ENCODE measurements at places on chromosomes 5 and 9.
A peak's percentile ranks its signal among the peaks of the same experiment; 100 is the strongest.

DNA sequence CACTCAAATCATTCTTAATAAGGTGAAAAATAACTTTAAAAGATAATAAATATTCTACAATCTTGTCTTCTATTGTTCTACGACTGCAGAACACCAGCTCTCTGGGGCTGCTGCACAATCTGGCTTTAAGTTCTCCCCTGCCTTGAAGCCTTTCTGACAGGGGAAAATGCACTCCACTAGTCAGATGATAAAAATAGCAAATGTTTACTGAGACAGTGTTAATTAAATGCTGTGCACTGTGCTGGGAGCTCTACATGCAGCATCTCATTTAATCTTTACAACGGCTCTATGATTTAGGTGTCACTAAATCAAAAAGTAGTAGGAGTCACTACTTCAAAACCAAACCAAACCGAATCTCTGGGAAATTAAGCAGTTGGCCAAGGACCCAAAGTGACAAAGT, 132.7 kb downstream of the SLIT3 start:
- no peak for DNase-seq

DNA sequence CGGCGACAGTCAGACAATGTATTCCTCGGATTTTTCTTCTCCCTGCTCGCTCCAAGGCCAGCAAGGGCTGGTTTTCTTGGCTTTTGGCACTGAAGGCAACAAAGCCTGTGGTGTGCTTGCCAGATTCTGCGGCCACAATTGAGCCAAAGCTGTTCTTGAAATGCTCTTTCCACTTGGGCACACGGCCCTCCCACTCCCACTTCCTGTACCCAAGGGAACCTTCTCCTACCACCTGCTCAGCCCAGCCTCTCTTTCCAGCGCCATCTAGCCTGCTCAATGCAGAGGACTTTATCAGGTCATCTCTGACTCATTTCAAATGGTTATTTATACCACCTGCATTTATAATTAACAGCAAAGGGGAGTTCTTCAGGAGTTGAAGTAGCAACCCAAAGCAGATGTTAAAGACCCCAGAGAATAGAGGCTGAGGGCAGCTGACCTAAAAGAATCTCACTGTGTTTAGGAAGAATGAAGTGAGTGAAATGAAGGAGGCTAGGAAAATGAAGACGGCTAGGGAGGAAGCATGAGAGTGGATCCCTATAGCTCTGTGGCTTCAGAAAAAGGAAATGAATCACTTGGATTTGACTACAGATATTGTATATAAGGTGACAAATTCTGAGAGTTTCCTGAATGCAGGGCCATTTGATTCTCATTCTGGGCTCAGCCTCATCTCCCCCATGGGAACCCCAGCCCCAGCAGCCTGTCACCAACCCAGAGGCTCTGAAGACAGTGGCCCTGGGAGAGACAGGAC, 439.0 kb downstream of the ENC1 start:
- DNase-seq: no peak

DNA sequence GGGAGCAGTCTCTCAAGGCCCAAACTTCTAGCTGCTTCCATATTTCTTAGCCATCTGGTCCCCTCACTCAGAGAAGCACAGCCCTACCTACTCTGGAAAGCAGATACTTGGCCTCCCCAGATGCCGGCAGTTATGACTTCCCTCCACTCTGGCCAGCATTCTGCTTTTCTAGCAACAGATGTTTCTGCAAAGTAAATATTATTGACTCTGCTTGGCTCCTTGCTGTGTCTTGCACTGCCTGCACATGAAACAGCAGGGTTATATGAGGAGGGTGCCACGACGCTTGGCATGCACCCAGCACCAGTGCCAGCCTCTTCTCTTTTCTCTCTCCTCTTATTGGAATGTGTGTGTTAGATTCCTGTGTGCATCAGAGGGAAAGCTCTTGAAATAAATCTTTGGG, 99.7 kb downstream of the ARHGAP26 start:
- DNase-seq: no peak

DNA sequence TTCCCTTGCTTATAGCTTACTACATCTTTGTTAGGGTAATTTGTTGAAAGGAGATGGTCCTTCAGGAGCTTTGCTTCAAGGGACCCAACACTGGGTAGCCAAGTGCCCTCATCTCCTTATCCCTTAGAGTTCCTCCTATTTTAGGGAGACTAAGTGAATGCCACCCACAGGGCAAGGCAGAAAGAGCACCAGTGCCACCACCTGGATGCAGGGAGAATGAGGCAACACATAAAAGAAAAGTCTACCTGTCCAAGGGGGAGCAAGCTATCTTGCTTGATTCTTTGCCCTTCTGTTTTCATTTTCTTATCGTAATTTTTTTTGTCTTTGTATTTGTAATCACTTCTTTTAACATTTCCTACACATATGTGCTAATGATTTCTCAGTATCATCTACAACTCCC, 205.5 kb downstream of the NPR3 start:
- no peak for DNase-seq

- DNase-seq: no peak
These were observed 72.5 kb upstream of the CACNA1B start for GRCh38 chr9:137804908-137805630.

DNA sequence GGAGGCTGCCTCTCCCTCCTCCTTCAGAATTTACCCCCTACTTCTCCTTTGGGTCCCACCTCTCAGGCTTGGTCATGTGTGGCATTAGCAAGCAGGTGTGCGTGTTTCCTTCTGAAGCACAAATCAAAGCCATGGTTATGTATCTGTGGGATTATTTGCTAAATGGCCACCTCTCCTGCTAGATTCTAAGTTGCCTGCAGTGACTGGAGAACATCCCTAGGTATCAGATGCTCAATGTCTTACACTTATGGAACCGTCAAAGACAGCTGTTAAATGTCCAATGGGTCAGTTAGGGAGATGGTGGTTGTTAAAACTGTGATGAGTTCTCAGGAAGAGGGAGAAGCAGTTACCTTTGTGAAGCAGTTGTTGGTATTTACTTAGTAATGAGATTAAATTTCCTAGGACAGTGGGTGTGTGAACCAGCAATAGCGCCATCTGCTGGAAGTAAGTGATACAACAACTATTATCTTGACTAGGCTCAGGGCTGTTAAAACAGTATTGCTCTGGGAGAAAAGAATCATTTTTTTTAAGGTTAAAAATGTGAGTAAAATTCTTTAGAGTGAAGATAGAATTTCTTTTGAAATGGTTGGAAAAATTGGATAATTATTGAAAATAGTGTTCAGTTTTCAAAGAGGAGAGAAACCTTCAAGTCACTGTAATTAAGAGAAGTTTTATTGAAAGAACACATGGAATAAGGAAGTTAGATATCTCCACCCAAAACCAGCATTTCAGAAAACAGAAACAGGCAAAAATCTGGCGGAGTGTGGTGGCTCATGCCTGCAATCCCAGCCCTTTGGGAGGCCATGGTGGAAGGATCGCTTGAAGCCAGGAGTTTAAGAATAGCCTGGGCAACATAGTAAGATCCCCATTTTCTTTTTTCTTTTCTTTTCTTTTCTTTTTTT, 71.3 kb downstream of the TMC1 start:
- peak; percentile 58 for DNase-seq

GRCh38 chr5:39605588-39606575, 181.1 kb upstream of the DAB2 start:
- DNase-seq: no peak

DNA sequence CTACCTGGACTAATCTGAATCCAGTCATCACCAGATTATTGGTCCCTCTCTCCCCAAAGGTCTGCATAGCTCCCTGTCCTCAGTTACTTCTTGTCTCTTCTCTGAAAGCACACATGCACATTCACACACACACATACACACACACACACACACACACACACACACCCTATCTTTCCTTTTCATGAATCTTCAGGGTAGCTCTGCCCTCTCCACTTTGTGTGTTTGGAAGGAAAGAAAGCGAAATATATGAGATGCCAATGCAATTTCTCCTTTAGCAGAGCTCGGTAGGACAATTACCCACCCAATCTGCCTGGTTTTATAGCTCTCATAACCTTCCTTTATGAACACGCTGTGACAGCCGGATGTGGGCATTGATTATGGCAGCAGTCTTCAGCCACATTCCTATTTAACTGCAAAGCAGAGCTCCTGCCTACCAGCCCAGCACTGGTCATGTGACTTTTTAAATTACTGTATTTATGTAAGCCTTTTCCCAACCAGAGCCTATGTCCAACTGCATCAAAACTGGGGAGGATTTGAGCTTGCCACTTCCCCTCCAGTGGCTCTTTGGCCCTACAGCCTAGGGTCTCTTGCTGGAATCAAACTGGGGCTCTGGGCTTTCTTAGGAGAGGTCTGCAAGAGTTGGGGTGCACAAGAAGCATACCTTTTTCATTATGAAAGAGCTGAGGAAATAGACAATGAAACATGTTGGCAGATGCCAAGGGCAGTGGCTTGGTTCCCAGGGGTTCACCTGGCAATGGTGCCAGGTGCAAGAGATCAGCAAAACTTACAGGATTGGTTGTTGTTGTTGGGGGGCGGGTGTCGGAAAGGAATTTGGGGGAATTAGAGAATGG, 20.8 kb upstream of the MATR3 start:
- peak; percentile 45 for DNase-seq

- no peak for DNase-seq
These were observed 12.9 kb downstream of the PLEKHG4B start for GRCh38 chr5:104778-105296.

- DNase-seq: no peak
These were observed 4.8 kb upstream of the IER5L start for GRCh38 chr9:129182625-129183494.

GRCh38 chr5:62326302-62326701, 20.3 kb downstream of the KIF2A start:
- no peak for DNase-seq

DNA sequence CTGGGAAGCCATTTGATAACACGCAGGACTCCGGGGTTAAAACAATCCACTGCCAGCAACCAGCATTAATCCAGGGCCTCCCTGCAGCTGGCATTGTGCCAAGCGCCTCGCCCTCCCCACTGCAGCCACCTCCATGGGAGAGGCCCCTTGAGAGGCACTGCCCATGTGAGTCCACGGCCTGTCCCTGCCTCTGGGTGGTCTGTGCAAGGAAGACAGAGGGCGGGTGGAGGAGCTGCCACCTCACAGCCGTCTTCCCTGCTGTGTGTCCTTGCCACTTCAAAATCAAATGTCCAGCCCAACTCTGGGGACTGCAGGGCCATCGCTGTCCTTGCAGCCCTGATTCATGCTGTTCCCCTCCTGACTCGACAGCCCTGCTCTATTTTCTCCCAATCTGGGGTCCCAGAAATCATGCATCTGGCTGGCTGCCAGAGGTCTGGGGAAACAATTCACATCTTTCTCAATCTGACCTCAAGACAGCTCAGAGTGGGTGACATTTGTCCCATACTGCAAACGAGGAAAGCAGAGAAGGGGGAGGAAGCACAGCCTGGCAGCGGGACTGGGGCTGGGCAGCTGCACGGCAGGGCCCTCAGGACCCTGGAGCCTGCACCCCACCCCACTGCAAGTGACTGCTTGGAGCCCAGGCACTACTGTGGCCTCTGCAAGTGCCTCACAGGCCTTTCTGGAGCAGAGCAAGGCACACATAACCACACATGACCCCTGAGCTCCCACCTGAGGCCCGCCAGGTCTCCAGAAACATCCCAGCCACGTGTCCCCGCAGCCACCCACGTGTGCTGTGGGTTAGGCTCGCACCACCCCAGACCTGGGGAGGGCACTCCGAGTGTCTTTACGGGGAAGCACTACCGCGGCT, 15.7 kb downstream of the BRD3OS start:
- no peak for DNase-seq

GRCh38 chr9:98311541-98311940, 56.1 kb upstream of the TBC1D2 start:
- no peak for DNase-seq

DNA sequence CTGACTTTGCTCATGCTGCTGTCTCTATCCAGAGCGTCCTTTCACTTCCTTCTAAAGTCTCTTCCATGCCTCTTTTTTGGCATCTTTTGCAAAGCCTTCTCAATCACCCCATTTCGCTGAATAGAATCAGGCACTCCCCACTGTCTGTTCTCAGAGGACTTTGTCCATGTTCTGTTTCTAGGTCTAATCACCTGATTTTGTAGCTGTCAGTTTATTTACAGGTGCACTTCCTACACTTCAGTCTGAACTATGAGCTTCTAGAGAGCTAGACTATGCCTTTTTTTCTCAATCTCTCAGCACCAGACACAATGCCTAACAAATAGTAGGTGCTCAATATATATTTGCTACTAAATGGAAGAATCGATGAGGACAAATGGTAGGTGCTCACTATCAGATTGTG, 29.9 kb downstream of the TLR4 start:
- DNase-seq: no peak

GRCh38 chr9:95250462-95251221, 66.9 kb downstream of the FANCC start:
- no peak for DNase-seq

DNA sequence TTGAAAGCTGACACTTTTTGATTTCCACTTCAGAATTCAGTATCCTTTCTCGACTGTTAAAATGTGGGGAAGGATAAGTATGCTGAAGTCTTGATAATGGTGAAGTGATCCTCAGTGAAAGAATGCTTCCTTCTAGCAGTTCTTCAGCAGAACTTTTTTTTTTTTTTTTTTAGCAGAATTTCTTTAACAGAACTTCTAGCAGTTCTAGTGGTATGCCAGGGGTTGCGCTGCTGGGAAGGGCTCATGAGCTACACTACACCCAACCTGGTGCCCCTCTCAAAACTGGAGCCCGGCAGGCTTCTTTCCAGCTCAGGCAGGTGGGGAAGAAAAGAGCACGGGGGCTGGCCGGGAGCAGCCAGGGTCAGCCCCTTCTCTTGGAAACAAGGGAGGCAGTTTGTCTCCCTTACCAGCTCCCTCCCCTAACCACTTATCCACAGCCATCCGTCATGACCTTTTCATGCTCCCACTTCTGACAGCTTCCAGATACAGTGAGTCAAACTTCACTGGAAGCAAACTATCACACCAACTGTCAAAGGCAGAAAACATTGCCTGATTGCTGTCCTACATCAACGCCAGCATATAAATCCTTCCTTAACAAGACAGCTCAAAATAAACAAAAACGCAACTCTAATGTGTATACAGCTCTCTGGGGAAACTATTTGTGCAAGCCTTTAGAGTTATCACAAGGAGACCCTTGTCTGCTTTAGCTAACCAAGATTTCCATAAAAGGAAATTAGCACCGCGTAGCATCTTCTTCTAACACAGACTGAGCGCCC, 211.5 kb downstream of the GAPVD1 start:
- no peak for DNase-seq

GRCh38 chr9:80843028-80843427, 846.3 kb downstream of the TLE1 start:
- no peak for DNase-seq

GRCh38 chr9:127199001-127199791, 65.4 kb upstream of the GARNL3 start:
- peak; percentile 77 for DNase-seq

GRCh38 chr5:165560648-165561047, 2055.2 kb downstream of the MAT2B start:
- DNase-seq: no peak

GRCh38 chr5:139908749-139909148, 113.1 kb downstream of the PSD2 start:
- DNase-seq: no peak

Measured in CD4-positive, alpha-beta T cell treated with Interleukin-12 subunit alpha and Interleukin-12 subunit beta, for 1 hour (primary cell).